ENCODE measurements at places on chromosomes 7 and 10.

GRCh38 chr7:46633630-46634240 lies 712.7 kb upstream of the IGFBP3 start:
- no peak for DNase-seq

DNA sequence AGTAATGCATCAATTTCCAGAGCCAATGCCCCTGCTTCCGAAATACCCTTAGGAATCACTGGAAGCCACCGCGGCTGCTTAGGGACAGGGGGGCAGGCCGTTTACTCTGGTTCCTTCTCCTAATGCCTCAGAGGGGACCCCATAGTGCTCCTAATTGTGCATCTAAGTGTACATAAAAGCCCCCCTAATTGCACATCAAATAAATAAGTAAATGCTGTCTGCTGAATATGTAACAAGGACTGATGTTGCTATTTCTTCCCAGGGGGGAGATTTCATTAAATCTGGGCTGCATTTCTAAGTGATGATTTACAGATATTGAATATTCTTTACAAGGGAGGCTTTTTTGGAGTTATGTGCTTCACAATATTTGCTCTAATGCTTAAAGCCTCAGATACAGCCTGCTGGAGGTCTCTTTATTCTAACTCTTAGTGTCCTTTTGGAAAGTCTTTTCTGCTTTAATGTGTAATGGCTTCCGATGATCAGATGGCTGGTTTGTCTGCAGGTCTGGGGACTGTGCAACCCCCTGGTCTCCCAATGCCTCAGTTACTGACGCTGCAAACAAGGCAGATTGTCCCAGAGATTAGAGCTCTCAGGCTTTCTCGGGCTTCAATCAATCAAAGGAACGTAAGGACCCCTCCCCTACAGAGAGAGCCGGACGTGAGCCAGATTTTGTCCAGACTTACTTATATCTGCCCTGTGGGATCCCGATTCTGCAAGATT lies 143.0 kb downstream of the PRPF18 start:
- DNase-seq, result no peak

- DNase-seq, result no peak
Observed at GRCh38 chr7:150363370-150363769, 5.3 kb upstream of the REPIN1 start.

DNA sequence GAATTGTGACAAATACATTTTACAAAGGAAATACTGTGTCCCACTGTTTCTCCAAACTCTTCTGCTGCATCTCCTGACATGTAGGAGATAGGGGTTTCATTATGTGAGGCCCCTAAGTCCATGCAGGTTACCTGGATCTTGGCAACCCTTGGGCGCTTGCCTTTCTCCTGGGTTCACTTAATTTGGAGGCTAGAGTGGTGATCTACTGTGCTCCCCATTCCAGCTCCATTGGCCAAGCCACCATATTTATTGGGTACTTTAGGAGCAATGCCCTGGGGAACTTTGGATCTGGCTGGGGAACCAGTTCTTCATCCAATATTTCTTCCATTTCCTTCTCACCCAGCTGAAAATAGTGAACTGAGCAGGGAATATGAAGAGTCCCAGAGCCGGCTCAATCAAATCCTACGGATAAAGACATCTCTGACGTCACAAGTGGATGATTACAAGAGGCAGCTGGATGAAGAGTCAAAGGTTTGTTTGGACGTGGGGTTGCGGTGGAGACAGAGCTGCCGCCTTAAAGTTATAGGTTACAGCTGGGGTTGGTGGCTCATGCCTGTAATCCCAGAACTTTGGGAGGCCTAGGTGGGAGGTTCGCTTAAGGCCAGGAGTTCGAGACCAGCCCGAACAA lies 18.5 kb downstream of the MYH16 start:
- no peak for DNase-seq

- DNase-seq, result no peak
Observed at GRCh38 chr10:89959433-89960110, 258.2 kb downstream of the KIF20B start.

- no peak for DNase-seq
Observed at GRCh38 chr7:80711531-80711930, 73.1 kb downstream of the CD36 start.

GRCh38 chr10:122849900-122850605 lies 4.4 kb upstream of the CUZD1 start:
- DNase-seq, result no peak

- DNase-seq, result no peak
Observed at GRCh38 chr7:129522088-129522970, 20.0 kb downstream of the SMKR1 start.

GRCh38 chr7:27116031-27116961 lies 13.8 kb upstream of the HOXA2 start:
- no peak for DNase-seq

DNA sequence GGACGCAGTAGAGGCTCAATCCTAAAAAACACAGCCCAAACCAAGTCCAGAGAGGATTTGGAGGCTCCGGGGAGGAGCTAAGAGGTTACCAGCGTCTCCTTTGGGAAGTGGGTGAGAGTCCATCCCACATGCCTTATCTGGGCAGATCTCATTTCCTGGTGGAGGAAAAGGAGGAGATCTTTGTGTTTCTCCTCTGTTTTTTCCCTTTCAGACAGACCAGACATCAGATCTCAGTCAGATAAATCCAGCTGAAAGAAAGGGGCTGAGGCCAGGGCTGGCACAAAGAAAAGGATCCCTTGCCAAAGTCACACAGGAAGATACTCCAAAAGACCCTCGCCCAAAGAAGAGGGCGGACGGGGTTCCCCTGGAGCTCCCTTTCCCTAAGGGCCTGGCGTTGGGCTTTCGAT lies 58.3 kb upstream of the COMTD1 start:
- no peak for DNase-seq

GRCh38 chr7:92150450-92151017 lies 16.3 kb upstream of the CYP51A1 start:
- no peak for DNase-seq

DNA sequence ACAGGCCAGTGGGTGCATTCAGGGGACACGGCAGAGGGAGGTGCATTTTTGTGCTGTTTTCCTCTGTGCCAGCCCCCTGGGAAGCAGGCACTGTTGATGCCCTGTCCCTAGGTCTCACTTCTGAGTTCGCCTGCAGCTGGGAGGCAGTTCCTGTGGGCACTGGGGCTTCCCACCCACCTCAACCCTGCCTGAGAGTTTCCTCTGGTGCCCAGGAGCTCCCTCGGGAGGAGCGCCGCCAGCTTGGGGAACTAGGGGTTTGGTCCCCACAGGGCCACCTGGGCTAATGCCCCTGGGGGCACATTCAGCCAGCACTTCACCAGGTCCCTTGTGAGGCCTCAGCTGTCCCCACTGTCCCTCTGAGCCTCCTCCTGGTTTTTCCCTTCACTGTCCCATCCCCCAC lies 178.2 kb upstream of the RHEB start:
- no peak for DNase-seq

- DNase-seq, result no peak
Observed at GRCh38 chr10:21724020-21724589, 190.1 kb downstream of the MLLT10 start.

GRCh38 chr7:67518580-67518979 lies 521.9 kb downstream of the TYW1 start:
- no peak for DNase-seq

- no peak for DNase-seq
Observed at GRCh38 chr7:71236230-71237105, 104.5 kb downstream of the GALNT17 start.

DNA sequence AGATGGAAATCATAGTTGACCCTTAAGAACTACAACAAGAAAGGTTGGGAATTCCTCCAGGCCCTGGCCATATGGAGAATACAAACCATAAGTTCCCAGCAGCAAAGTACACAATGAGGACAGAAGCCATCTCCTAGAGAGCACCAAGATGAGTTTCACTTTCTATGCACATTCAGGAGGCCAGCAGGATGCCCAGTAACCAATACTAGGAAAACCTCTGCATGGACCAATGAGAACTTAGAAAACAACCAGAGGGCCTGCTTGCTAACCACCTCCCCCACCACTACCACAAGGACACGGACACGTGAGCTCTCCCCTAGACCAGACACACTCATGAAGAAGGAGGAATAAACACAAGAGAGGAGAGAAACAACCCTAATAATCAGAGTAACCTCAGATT lies 56.3 kb downstream of the IFIT5 start:
- no peak for DNase-seq

DNA sequence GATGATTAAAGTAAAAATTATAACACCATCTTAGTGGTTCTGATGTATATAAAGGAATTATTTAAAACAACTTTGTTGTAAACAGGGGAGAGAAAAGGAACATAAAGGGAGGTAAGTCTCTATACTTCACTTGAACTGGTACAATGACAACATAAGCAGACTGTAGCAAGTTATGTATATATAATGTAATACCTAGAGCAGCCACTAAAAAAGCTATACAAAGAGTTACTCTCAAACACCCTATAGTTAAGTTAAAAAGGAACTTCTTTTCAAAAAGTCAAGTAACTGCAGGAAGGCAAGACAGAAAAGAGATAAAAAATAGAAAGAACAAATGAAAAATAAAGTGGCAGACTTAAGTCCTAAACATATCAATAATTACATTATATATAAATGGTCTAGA lies 82.3 kb downstream of the ZNF503 start:
- no peak for DNase-seq

GRCh38 chr10:75430000-75430763 lies 1.2 kb upstream of the LRMDA start:
- DNase-seq, result no peak

- no peak for DNase-seq
Observed at GRCh38 chr10:44581996-44582395, 197.1 kb upstream of the CXCL12 start.

- no peak for DNase-seq
Observed at GRCh38 chr10:3429676-3430075, 257.1 kb upstream of the PITRM1 start.

DNA sequence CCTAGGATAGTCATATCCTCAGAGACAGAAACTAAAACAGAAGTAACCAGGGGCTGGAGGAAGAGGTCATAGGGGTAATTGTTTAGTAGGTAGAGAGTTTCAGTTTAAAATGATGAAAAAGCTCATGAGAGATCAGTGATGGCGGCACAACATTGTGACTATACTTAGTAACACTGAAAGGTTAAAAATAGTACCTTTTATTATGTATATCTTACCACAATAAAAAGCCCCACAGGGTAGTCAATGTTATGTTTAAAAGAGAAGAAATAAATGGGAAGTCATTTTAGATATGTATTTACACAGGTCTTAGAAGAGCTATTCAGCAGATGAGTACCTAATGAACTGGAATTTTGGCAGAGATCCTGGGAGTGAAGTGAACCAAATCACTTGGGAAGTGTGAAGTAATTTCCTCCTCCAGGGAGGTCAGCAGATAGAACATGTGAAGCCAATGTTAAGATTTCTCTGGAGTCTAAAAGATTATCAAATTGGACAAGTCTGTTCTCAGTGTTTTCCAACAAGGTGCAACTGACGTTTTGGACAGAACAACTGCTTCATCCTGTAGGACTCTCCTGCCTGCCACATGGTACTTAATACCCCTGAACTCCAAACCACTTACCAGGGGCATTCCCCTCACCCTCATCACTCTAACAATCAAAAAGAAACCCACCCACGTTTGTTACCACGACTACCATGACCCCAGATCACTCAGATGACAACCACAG lies 6.4 kb downstream of the CDCA7L start:
- no peak for DNase-seq

GRCh38 chr7:47392241-47392759 lies 189.6 kb downstream of the TNS3 start:
- DNase-seq, result no peak

DNA sequence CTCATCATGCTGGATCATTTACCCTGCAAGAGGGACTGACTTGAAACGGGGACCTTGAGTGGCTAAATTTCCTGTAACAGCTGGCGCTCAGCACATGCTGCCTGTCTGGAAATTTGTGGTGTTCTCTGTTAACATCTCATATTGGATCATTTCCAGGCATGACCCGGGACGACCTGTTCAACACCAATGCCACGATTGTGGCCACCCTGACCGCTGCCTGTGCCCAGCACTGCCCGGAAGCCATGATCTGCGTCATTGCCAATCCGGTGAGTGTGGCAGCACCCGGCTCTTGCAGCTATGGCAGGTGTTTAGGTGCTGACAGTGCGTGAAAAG lies 9.9 kb downstream of the MDH2 start:
- DNase-seq, result no peak

DNA sequence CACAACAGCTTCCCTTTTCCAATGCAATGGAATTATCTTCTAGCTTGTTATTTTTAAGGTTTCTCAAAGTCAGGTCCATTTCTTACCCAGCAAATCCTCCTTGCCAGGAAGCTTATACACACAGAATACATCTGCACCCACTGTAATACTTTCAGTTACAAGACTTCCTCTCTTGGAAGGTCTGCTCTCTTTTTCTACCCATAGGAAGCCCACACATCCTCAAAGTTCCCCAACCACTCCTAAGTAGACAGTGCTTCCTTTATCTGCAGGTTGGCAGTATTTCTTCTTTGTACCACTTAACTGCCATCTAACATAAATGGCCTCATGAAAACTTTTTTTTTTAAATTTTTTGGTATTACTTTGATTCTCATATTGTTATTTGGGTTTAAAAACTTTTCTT lies 155.6 kb downstream of the TAX1BP1 start:
- DNase-seq, result no peak

- peak; percentile 84 for DNase-seq
Observed at GRCh38 chr10:13348216-13349017, at the start of gene SEPHS1. SEPHS1 (minus strand) TSS chr10:13348293; CDS start chr10:13344950, 3,343 bp downstream.

DNA sequence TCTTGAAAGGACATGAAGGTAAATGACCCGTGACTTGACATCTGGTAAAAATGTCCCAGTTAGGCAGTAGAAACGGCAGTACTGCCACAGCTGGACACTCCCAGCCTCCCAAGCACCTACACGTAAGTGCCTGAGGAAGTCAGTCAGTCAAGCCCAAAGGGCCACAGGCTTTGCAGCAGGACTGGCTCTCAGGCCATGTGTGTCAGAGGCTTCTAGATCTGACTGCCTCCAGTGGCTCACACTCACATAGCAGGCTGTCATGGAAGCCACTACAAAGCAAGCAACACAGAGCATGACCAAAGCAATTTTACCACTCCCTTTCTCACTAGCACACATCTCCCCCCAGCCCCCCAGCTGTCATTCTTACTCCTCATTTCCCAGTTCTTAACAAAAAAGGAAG lies 17.8 kb upstream of the CCNJ start:
- DNase-seq, result no peak

DNA sequence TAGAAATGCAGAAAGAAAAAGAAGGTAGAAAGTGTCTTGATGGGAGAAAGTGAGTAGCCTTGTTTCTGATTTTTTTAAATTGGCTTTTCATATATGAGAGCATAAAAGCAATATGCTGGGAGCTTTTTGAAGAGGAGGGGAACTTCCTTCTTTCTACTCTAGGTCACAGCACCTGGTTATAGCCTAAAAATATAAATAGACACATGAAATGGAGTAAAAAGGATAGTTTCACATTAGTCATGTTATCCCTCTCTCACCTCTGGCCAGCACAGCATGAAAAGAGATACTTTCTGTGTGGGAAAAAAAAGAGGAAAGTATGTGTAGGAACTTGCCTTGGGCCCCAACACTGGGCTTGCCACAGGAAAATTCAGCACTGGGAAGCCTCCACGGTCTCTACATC lies 292.2 kb upstream of the ZWINT start:
- DNase-seq, result no peak

- no peak for DNase-seq
Observed at GRCh38 chr10:97752956-97753355, 16.0 kb downstream of the ZFYVE27 start.

- no peak for DNase-seq
Observed at GRCh38 chr7:108598914-108599580, 29.4 kb downstream of the DNAJB9 start.
